ENCODE measurements at places on chromosomes 4 and X.

DNA sequence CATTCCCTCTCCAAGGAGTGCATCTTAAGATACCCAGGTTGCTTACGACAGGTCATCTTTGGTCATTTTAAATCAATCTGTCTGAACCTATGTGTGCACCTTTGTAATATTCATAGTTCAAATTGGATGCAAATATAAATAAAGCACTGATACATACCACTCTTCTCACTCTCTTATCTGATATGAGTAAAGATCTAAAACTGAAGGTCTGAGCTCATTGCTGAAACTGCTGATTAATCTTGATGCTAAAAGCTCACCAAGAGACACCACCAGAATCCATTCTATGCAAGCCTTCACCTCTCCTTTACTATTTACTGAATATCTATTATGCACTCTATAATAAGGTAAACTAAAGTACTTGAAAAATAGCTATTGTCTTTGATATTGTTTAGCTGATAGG is 16.6 kb downstream of the HSD17B13 start:
- DNase-seq, result no peak

- DNase-seq, result peak; percentile 28
Observed at GRCh38 chr4:154307451-154307850, 184.1 kb downstream of the DCHS2 start.

DNA sequence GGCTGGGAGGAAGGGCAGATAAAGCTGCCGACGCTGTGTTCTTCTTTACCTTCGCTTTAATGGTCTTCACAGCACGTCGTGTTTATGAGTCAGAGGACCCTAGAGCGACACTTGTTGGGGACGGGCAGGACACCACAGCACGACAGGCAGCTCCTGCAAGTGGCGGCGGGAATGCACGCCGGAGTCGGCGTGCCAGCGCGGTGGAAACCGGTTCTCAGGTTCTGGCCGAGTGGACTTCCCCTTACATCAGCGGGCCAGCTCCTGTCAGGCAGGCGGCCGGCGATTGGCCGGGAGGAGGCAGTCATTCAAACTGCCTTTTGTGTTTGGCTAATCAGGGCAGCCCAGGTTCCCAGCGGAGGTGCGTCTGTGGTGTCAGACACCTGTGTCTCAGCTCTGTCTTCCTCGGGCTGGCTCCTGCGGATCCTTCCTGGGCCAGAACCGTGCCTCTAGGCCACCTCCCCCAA is 150.9 kb downstream of the SHROOM3 start:
- peak; percentile 37 for DNase-seq

DNA sequence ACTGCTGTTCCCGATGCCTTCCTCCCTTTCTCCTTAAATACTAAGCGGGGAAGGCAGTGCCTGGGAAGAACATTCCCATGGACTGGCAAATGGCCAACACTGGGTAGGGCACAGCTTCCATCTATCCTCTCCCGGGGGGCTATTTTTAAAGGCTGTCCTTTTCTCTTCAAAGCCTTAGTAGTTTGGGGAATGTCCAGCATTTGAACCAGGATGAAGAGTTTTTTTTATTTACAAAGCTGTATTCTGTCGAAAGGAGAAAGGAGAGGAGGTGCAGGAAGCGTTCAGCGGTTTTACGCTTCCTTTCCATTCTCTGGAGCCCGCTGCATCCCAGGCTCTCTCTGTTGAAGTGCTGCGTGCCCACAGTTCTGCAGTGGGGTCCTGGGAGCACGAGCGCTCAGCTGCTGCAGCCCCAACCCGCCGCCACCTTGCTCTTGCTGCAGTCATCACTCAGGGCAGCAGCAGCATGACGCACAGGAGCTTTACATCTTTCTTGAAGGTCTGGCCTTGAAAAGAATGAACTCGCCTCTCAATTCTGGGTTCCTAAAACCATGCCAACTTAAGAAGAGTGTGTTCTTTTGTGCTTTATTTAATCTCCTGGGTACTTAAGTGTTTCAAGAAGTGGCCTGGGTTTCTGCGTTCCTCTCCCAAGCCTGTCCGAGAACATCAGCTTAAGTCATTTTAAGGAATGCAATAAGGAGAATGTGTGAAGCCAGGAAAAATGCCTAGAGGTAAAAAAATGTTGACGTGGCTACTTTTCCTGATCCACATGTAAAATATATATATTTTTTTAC is 427.2 kb downstream of the MAPK10 start:
- peak; percentile 62 for DNase-seq

- peak; percentile 76 for DNase-seq
Observed at GRCh38 chrX:17706676-17707075, 30.6 kb upstream of the SCML1 start.

DNA sequence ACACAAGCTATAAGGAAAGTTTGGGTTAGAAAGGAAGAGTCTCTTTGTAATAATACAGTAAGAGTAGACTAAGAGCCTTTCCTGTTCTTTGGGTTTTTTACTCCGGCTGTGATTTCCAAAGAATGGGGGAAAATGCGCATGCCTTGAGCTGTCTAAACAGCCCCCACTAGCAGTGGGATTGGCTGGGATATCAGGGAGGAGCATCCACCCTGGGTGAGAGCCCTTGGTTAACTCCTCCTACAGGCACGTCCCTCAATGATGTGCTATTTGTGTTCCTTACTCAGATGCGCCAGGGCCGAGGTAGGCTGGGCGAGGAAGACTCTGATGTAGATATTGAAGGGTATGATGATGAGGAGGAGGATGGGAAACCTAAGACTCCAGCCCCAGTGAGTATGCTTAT is 74.0 kb upstream of the OGT start:
- no peak for DNase-seq

GRCh38 chr4:4217113-4217512 is 9.6 kb downstream of the OTOP1 start:
- DNase-seq, result peak; percentile 1

GRCh38 chrX:7134981-7135380 is 12.5 kb upstream of the STS start:
- no peak for DNase-seq

DNA sequence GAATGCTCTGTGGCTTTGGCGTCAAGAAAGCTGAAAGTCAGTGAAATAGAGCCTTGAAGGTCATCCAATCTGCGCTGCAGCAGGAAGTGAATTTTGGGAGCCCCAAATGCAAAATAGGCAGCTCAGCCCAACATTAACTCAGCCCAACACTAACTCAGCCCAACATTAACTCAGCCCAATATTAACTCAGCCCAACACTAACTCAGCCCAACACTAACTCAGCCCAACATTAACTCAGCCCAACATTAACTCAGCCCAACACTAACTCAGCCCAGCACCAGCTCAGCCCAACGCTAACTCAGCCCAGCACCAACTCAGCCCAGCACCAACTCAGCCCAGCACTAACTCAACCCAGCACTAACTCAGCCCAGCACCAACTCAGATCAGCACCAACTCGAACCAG is 71.5 kb downstream of the SORBS2 start:
- DNase-seq, result peak; percentile 39

- DNase-seq, result peak; percentile 51
Observed at GRCh38 chr4:105147553-105148161, 981 bp downstream of the TET2 start.

- DNase-seq, result no peak
Observed at GRCh38 chr4:111864066-111864465, 281.2 kb upstream of the FAM241A start.

DNA sequence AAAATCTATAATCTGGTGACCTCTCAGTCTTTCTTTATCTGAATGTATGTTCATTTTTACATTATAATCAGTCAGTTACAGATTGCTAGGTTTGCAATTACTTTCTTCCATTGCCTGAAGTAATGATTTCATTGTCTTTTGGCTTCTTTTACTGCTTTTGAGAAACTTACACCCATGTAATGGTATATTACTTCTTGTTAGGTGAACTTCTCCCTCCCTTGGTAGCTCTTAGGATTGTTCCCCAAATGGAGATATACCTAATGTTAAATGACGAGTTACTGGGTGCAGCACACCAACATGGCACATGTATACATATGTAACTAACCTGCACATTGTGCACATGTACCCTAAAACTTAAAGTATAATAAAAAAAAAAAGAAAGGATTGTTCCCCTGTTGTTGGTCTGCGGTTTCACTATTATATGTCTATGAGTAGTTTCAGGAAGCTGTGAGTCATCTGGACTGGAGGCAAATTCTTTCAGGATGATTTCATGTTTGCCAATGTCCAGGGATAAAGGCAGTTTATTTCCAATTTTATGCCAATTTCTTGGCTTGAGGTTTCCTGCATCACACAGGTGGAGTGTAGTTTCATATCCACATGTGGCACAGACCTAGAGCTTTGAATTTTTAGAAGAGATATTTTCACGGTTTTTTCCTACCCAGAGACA is 21.8 kb downstream of the SPANXC start:
- peak; percentile 75 for DNase-seq

DNA sequence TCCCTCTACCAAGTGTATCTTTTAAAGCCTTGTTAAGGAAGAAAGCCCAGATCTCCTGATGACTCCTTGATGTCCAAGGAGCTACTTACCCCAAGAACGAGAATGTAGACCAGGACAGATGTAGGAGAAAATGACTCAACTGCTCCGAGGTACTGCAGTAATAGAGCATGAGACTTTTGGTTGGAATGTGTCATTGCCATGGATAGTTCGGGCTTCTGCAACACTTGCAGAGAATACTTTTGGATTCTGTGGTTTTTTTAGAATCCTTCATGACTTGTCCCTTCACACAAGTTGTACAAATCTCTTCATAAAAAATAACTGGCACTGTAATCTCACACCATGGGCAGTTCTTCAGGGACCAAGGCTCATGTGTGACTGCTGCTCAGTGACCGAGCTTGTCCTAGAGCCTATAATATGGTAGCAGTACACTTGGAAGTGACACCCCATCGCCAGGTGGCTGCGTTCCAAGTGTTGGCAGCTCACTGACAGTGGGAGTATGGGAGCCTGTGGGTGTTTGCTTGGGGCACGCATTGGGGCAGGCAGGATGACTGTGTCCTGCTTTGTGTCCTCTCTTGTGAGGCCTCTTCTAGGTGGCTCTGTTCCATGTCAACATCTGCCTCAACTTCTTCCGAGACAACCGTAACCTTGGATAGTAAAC is 87.9 kb upstream of the WDR1 start:
- DNase-seq, result peak; percentile 1

DNA sequence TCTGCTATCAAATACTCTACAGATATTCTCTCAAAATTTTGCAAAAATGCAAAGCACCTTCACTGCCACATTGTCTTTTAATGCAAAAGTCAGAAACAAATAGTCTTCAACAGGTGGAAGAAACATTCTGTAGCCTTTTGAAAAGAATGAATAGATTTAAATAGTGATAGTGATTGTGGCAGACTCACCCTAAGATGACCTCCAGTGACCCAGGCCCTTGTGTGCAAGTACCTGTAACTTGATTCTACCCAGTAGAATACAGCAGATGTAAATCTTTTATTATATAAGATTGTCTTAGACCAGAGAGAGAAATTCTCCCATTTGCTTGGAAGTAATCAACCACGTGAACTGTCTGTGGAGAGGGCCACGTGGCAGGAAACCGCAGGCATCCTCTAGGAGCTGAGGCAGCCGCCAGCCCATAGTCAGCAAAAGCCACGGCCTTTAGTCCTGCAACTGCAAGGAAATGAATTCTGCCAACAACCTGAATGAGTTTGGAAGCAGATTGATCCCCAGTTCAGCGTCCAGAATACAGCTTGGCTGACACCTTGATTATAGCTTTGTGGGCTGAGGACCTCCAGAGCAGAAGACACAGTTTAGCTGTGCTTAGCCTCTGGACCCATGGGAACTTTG is 272.5 kb downstream of the ARHGAP10 start:
- no peak for DNase-seq

DNA sequence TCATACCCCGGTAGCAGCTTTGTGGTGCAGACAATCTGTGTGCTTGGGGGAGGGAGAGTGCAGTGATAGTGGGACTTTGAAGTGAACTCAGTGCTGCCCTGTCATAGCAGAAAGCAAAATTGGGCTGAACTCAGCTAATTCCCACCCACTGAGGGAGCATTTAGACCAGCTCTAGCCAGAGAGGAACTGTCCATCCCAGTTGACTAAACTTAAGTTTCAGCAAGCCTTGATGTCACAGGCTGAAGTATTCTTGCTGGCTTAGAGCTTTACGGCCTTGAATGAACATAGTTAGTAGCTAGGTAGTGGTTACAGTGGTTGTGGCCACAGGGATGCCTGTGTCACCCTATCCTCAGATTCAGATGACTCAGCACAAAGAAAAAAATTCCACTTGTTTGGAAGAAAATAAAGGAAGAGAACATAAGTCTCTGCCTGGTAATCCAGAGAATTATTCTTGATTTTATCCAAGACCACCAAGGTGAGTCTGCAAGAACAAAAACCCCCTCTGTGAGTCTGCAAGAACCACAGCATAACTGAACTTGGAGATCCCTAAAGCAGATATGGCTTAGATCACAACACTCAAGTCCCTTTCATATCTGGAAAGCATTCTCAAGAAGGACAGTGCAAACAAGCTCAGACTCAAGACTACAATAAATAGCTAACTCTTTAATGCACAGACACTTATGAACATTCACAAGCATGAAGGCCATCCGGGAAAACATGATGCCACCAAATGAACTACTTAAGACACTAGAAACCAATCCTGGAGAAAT is 39.4 kb downstream of the ADH7 start:
- peak; percentile 51 for DNase-seq

- DNase-seq, result no peak
Observed at GRCh38 chr4:3310301-3311094, 17.7 kb downstream of the RGS12 start.

DNA sequence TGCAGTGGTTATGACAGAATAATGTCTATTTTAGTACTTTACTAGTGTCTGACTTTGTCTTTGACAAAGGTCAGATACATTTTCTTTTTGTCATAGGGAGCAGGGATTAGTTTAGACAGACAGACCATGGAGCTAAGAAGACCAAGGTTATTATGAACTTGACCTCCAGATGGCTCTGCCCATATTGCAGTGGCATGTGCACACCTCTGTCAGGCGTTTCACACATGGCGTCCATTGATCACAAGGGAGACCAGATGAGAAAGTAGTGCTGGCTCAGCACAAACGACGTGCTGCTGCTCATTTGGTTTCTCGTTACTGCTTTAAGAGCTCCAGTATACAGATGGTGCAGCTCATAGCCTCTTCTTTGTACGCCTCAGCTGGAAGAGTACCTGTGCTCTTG is 56.3 kb upstream of the HPSE start:
- DNase-seq, result no peak

GRCh38 chr4:76726631-76727030 is 171.3 kb downstream of the SOWAHB start:
- DNase-seq, result no peak

GRCh38 chr4:6427439-6428090 is 44.8 kb downstream of the PPP2R2C start:
- DNase-seq, result no peak

GRCh38 chrX:31993637-31994036 is 921.8 kb upstream of the FTHL17 start:
- DNase-seq, result no peak

GRCh38 chrX:23114241-23114640 is 114.5 kb downstream of the DDX53 start:
- no peak for DNase-seq

DNA sequence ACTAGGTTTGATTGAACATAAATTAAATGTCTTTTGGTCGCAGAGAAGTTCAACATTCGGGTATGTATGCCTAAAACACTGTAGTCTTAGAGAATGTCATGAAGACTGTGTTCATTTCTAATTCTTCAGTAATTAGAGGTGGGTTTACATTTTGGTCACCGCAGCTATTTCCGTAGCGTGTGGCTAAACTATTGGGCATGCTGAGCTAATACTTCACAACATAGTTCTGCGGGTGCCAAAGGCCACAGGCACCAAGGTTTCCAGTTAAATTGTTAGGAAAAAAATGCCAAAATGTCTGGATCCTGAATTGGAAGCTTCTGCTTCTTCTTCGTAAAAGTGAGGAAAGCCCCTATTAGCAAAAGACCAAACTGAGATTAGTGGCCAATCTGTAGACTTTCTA is 25.1 kb downstream of the SMIM31 start:
- DNase-seq, result no peak
